Activated B cell treated with CpG ODN at 0.5 μM for 24 hours (primary cell): ENCODE measurements at places on chromosomes 16 and 17. TPM values are rescaled to one million over a fixed set of nuclear protein-coding genes. Genes with fewer than 3 reads are reported as not detected.

DNA sequence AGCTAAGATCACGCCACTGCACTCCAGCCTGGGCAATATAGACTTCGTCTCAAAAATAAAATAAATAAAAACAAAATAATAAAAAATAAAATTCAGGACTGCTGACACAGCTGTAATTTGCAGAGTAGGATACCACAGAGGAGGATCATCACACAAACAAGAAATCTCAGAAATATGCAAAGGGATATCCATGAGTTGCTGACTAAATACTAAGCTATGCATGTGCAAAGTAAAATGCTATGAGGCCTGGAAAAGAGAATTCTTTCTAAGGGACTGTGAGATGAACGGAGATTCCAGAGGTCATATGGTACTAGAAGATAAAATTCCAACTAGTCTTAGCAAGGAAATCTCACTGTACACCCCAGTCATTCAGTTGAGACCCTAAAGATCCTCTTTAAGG lies 74.8 kb downstream of the SLC39A11 start:
- no peak for DNase-seq
- peaks cover 29% of the 10 kb centered on the region for H3K36me3 ChIP-seq
- H3K27ac ChIP-seq = no peak overlapping the region
- H3K4me3 ChIP-seq = no peak overlapping the region
- H3K4me1 ChIP-seq = peaks cover 12% of the 10 kb centered on the region

DNA sequence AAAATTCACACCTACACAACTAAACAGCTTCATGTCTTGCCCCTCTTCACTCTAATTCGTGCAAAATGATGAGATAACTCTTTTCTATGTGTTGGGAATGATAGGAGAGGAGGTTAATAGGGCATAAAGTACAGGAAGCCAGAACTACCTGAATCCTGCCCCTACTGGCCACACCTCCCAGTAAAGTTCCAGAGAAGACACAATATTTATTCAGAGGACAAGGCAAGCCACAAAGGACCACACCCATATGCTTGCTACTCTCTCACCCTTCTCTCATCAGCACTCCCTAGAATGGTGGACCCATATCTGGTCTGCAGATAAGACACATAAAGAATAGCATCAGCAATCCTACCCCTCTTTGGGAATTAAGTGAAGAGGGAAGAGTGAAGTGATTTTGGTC lies 74.6 kb downstream of the ZNF18 start:
- no peak for DNase-seq
- peaks cover 4% of the 10 kb centered on the region for H3K27me3 ChIP-seq
- no peaks in the 10 kb centered on the region for H3K36me3 ChIP-seq

ZNF287 gene
- total RNA-seq = 14.3 and 15.4 TPM in 2 replicates

KCNJ18 gene
- not detected in 2 replicates for total RNA-seq

- no peak for DNase-seq
- no peaks in the 10 kb centered on the region for H3K36me3 ChIP-seq
- H3K4me3 ChIP-seq = peak overlapping the region; percentile 59
- H3K27ac ChIP-seq = peak overlapping the region; percentile 71
- peaks cover 12% of the 10 kb centered on the region for H3K4me1 ChIP-seq
- H3K27me3 ChIP-seq = no peaks in the 10 kb centered on the region
Measured at GRCh38 chr17:74235040-74235581, 21.7 kb downstream of the TTYH2 start.
